Stimulated activated CD4-positive, alpha-beta T cell treated with anti-CD3 and anti-CD28 coated beads, Interleukin-4, amount 100 ng/mL, for 1 hour (primary cell): ENCODE measurements at places on chromosomes 5 and 9.
A peak's percentile ranks its signal among the peaks of the same experiment; 100 is the strongest.

- DNase-seq: peak; percentile 55
Measured at GRCh38 chr9:89999534-90000370, 394.9 kb downstream of the GADD45G start.

DNA sequence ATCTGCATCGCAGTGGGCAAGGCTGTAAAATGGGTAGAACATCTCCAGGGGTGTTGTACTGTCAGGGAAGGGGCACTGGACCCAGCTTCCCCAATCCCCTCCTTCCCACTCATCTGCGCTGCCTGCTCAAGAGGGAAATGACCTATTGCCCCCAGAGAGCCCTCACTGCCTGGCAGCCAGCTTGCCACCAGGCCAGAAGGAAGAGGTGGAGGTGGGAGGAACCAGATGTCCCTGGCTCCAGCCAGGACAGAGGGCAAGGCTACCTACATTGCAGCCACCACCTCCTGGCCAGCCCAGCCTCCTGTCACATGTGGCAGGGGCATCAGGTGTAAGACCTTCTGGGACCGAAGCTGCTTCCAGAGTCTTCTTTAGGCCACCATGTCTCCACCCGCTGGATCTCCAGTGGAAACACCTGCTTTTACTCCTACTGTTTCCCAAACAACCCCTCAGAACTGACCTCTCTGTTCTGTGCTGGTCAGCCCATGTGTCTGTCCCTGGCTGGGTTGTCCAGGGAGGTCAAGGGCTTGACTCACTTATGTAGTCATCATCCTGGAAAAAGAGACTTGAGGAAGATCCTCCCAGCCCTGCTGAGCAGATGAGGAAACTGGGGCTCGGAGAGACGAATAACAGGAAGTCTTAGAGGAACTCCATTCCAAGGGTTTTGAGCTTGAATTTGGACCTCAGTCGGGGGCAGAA, 42.3 kb downstream of the JADE2 start:
- no peak for DNase-seq

DNA sequence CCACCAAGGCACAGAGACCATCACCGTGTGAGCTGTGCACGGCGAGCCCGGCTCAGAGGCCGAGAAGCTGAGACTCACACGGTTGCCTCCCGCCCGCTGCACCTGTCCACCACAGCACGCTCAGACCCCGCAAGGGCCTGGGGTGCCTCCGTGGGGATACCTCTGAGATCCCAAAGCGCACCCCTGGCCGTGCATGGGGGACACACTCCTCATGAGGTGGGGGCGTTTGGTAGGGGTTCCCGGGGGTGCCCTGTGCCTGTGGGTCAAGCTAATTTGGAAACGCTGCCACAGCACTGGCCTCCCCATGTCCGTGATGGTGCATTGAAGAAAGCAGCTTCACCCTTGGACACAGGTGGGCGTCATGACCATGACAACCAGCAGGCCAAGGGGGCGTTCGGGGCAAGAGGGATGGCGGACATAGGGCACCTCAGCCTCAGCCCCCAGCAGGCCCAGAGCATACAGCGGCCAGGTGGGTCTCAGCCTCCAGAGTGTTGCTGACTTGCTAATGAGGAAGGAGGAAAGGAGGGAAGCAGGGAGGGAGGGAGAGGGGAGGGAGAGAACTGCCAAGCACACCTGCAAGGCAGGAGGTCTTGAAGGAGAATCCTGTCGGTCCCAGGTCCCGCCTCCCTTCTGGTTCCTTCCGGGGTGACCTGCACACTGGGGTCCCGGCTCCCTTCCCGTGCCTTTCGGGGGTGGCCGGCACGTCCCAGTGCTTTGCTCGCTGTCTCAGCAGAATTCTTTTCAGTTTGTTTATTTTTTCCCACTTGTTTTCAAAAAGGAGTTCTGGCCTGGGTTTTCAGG, 34.7 kb downstream of the GLT6D1 start:
- DNase-seq: no peak

DNA sequence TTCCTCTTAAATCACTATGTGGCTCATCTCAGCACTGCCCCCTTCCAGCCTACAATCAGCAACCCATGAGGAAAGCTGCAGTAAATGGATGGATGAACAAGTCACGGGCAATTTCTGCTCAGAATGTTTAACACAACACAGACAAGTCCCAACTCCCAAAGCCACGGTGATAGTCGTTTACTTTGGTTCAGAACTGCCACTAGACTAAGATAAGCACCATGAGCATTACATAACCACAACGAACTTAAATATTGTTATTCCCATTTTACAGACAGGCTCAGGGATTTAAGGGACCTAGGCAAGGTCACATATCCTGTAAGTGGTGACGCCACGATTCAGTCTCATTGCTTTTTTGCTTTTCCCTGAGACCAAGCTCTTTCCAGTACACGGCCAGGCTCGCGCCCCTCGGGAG, 2.0 kb upstream of the SMIM27 start:
- DNase-seq: no peak

DNA sequence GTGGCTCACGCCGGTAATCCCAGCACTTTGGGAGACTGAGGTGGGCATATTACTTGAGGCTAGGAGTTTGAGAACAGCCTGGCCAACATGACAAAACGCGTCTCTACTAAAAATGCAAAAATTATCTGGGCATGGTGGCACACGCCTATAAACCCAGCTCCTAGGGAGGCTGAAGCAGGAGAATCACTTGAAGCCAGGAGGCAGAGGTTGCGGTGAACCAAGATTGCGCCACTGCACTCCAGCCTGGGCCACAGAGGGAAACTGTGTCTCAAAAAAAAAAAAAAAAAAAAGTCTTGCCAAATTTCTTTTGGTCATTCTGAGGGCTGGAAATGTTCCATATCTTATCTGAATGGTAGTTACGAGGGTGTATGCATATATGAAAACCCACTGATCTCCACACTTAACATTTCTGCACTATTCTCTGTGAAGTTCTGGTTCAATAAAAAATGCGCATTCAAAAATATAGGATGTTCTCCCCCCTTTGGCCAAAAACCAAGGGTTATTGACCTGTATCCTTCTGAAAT, 13.5 kb upstream of the NIPAL4 start:
- DNase-seq: no peak

DNA sequence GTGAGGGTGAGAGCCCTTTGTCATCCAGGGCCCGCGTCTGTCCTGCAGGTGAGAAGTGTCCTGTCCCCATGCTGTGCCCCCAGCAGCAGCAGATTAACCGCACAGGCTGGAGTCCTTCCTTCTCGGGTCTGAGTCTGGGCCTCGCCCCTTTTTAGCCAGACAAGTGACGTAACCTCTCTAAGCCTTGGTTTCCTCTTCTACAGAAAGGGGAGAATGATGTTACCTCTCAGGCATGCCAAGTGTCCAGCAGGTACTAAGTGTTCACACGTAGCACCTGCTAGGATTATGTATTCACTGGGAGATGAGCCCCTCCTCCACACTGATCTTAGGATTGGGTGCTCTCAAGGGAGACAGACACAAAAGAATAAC, 6.9 kb downstream of the NEURL1B start:
- no peak for DNase-seq

DNA sequence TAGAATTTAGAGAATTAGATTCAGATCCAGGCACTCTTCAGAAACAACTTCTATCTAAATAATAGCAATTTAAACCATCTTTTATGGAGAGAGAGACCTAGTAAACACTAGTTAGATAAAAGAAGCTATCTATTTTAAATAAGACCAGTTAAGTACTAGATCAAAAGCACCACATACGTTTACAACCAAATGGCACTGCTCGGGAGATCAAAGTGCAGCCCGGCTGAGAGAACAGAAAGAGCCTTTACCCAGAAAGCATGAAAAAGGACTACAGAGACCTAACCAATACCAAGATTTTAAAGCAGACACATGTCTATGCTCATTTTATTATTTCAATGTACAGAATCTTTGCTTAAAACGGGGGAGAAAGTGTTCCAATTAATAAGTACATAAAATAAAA, 30.8 kb downstream of the LIX1 start:
- DNase-seq: no peak

- DNase-seq: no peak
Measured at GRCh38 chr5:140131967-140132409, 6.3 kb downstream of the IGIP start.

DNA sequence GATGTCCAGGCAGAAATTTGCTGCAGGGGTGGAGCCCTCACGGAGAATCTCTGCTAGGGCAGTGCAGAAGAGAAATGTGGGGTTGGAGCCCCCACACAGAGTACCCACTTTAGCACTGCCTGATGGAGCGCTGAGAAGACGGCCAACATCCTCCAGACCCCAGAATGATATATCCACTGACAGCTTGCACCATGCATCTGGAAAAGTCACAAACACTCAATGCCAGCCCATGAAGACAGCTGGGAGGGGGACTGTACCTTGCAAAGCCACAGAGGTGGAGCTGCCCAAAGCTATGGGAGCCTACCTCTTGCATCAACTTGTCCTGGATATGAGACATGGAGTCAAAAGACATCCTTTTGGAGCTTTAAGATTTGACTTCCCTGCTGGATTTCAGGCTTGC, 426.3 kb upstream of the FAM174A start:
- no peak for DNase-seq

DNA sequence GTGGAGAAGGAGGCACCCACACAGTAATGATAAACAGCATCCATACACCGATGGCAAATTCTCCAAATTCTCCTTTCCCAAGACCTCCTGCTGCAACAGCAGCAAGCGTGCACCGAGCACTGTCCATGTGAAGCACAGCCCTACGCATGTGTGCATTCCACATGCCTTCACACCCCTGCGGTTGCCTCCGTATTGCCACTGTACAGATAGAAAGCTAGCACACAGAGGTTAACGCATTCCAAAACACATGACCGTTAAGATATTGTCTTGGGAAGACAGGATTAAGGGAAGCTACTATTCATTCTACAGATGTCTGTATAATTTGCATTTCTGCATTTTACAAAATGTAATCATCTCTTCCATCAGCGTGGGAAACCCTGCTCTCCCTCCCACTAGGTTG, 6.6 kb downstream of the FLT4 start:
- no peak for DNase-seq
